Endothelial cell of umbilical vein (primary cell): ENCODE measurements at places on chromosomes 2 and 18.

- no peak for DNase-seq
Measured at GRCh38 chr2:183803596-183803995, 679.4 kb downstream of the NUP35 start.

DNA sequence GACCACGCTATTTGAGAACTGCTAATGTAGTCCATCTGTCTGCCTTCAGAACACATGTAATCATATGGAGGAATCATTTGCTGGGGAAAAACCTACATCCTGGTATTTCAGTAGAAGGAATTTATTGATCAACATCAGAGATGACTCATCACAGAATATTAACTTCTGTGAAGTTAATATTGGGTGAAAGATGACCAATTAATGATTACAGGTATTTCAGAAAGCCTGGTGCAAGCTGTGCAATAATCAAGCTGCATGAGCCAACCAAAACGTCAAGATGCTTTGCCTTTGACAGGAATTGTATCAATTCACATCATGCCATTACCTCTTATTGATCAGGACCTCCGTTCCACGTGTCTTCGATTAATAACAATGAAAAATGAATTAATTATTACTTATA, 9.4 kb upstream of the SPATS2L start:
- no peak for DNase-seq

GRCh38 chr2:172551271-172551670, 4.6 kb upstream of the PDK1 start:
- no peak for DNase-seq

DNA sequence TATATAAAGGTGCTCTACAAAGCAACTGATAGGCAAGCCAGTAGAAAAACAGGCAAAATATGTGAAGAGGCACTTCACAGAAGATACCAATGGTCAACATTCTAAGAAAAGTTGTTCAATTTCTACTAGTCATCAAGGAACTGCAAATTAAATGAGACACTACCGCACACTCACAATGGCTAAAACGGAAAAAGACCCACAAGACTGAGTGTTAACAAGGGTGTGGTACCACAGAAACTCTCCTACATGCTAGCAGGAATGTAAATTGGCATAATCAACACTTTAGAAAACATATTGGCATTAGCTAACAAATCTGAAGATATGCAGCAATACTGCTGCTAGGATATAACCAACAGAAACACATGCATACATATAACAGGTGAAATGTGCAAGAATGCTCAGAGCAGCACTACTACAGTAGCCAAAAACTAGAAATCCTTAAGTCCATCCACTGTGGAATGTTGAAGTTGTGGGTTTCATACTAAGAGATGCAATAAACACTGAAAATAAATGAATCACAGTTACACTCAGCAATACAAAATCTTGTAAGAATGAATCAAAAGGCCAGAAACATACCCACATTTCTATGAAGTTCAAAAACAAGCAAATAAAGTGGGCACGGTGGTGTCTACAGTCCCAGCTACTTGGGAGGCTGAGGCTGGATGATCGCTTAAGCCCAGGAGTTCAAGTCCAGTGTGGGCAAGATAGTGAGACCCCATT, 9.2 kb downstream of the RNU4ATAC start:
- DNase-seq = no peak

GRCh38 chr2:218805627-218806026, 23.7 kb downstream of the CYP27A1 start:
- peak; percentile 36 for DNase-seq

- DNase-seq = no peak
Measured at GRCh38 chr2:4618630-4619228, 915.4 kb downstream of the DCDC2C start.

DNA sequence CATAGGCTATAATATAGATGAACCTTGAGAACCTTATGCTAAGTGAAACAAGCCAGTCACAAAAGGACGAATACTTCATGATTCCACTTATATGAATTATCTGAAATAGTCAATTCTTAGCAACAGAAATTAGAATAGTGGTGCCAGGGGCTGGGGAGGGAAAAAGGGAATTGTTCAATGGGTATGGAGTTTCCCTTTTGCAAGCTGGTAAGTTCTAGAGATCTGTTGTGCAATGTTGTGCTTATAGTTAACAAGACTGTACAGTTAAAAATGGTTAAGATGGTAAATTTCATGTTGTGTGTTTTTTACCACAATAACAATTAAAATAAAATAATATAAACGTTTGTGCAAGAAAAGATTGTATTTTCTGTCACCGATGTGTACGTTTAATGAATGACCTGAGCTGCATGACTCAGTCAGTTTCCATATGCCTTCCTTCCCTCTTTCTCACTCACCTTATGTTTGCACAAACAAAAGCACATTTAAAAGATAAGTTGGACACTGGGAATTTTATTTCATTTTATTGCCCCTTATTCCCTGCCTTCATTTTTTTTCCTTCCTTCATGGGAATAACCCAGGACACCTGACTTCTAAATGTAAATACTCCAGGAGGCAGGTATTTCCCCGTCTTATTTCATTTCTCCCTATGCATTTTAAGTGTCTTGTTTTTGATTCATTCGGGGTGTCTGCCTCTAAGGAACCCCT, 143.7 kb upstream of the TTC39C start:
- DNase-seq = no peak

- DNase-seq = no peak
Measured at GRCh38 chr2:216214768-216215167, 105.6 kb downstream of the XRCC5 start.

DNA sequence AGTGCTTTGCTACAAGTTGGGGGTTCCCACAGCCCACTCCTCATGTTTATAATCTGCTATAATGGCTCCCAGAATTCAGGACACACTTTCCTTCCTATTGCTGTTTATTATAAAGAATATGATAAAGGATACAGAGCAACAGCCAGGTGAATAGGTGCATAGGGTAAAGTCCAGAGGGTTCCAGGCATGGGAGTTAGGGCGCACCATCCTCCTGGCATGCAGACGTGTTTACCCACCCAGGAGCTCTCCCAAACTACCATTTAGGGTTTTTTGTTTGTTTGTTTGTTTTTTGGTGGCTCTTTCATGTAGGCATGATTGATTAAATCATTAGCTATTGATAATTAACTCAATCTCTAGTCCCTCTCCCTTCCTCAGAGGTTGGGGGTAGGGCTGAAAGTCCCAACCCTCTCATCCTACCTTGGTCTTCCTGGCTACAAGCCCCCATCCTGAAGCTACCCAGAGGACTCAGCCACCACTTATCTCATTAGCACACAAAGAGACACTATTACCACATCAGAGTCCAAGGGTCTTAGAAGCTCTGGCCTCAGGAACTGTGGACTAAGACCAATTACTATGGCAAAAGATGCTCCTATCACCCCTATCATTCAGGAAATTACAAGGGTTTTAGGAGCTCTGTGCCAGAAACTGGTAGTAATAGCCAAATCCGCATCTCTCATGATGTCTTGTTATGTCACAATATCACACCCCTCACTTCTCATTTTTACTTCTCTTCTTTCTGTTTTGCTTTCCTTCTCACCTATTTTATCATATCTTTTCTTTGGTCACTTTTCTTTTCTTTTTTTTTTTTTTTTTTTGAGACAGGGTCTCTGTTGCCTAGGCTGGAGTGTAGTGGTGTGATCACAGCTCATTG, 154.9 kb upstream of the TTC39C start:
- no peak for DNase-seq

GRCh38 chr2:180621941-180622918, 358.2 kb upstream of the UBE2E3 start:
- peak; percentile 17 for DNase-seq

DNA sequence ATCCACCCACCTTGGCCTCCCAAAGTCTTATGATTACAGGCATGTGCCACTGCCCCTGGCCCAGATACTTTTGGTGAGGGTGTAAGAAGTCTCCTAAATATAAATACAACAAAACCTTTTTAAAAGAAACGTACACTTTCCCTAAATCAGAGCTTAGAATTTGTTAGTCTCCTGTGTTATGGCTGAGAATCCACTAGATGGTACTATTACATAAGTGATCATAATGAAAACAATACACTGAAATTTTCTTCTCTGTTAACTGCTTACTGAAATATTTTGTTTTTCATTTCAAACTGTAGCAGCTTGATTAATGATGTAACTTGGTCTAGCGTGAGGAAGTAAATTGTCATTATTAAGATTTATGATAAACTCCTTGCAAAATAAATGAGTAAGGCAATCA, 74.8 kb upstream of the FAM98A start:
- DNase-seq = peak; percentile 32

- no peak for DNase-seq
Measured at GRCh38 chr2:58127111-58127510, 80.5 kb downstream of the VRK2 start.

DNA sequence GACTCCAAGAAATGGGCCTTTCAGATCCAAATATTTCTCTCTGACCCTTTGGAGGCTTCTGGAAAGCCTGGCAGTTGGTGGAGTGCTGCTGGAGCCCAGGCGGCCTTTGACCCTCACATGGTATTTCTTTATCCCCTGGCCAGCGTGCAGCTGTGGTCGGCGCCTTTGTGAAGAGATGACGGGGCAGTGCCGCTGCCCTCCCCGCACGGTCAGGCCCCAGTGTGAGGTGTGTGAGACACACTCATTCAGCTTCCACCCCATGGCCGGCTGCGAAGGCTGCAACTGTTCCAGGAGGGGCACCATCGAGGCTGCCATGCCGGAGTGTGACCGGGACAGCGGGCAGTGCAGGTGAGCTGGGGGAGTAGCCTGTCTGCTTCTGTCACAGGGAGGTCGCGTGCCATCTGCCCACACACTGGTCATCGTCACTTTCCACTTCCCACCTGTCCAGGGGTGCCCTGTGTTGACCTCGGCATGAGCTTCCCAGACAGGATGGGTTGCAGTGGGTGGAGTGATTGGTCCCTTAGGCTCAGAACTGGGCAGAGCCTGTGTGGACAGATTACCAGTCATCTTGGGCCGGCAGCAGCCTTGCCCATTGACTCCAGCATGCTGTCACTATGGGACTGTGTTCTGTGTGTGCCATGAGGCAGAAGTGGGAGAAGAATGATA, 158.2 kb downstream of the LAMA3 start:
- DNase-seq = no peak

- DNase-seq = no peak
Measured at GRCh38 chr2:241209271-241209670, 20.8 kb downstream of the ANO7 start.

DNA sequence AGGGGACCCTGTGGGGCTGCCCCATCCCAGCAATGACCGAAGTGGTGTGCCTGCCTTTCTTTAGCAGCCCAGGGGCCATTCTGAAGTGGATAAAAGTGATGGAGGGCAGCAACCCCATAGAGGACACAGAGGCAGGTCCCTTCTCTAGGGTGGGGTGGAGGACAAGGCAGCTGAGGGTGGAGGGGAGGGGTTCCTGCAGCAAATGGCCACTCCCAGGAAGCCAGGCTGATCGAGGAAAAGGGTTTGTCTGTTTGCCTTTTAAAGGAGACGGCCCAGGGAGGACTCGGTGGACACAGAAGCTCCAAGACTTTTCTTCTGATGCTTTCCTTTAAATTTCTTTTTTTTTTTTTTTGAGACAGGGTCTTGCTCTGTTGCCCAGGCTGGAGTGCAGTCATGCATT, 272.8 kb downstream of the TWIST2 start:
- DNase-seq = no peak

GRCh38 chr2:150846691-150847090, 359.2 kb upstream of the RND3 start:
- no peak for DNase-seq

DNA sequence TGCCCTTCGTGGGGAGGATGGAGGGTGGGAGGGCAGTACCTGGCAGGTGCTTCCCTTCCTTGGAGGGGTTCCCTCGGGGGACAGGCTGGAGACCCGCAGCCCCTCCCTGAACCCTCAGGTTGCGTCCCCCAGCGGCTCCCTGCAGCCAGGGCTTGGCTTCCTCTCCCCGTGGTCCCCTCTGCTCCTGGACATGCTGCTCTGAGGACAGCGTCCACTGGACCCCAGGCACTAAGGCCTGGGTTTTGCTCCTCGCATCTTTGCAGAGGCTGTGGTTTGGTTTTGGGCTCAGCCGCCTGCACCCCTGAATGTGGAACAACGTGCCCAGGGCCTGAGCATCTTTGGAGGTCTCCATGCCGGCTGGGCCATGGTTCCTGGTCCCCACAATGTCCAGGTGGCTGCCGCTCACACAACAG, 133.5 kb downstream of the PTGR3 start:
- no peak for DNase-seq

DNA sequence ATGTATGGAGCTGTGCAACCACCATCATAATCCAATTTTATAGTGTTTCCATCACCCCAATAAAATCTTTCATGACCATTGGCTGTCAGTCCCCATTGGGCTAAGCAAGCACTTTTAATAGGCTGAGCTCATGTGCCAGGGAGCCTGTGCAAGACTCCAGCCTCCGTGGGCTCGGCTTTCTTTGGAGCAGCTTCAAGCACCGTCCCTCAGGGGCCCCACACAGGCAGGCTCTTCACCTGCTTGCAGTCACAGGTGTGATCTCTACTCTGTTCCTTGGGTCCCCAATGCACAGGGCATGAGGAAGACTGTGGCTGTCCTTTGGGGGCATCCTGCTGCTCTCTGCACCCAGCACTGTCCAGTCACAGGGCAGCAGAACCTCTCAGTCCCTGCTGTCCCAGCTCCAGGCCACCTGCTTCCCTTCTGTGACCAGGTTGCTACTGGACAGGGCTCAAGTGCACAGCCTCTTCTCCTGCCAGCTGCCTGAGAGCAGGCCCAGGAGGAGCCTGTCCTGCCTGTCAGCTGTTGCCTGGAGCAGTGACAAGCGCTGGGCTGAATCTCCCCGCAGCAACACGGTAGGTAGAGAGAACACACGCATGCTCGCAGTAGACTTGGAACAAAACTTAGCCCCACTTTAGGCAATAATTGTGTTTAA, 40.7 kb upstream of the TMEM131 start:
- DNase-seq = no peak
